ENCODE measurements at places on chromosomes 4 and X.
A peak's percentile ranks its signal among the peaks of the same experiment; 100 is the strongest.

DNA sequence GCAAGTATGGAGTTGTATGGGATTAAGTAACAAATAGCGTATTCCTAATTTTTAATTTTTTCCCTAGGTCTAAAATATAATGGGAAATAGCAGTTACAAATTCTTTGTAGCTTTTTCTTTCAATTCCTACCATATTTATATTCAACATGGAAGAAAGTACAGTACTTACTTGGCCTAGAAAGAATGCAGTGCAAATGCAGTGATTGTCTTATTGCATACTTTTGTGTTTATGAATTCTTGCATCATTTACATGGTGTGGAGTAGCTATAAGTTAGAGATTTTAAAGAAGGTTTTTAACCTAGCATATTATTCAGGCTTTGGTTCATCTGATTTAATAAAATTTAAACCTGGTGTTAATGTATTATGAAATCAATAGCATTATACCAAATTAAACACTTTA is 263.3 kb downstream of the BMPR1B start:
- DNase-seq = no peak

DNA sequence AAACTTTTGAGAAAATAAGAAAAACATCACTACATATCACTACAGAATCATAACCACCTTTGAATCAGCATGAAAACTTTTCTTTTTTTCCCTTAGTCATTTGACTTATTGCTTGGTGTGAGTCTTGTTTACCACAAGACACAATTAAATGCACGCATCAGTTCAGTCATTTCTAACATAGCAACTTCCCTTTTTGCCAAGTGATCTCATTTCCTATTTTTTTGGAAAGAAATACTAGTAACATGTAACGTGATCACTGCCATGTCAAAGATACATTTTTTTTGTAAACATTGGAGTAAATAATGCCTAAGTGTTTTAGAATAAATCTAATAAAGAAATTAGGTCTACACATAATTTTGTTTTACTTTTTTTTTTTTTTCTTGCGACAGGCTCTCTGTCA is 5.1 kb upstream of the CXCL8 start:
- no peak for DNase-seq

GRCh38 chrX:46686003-46686645 is 72.8 kb downstream of the SLC9A7 start:
- peak; percentile 34 for DNase-seq

- DNase-seq = peak; percentile 14
Measured at GRCh38 chrX:55486736-55487135, 2.9 kb downstream of the USP51 start.

DNA sequence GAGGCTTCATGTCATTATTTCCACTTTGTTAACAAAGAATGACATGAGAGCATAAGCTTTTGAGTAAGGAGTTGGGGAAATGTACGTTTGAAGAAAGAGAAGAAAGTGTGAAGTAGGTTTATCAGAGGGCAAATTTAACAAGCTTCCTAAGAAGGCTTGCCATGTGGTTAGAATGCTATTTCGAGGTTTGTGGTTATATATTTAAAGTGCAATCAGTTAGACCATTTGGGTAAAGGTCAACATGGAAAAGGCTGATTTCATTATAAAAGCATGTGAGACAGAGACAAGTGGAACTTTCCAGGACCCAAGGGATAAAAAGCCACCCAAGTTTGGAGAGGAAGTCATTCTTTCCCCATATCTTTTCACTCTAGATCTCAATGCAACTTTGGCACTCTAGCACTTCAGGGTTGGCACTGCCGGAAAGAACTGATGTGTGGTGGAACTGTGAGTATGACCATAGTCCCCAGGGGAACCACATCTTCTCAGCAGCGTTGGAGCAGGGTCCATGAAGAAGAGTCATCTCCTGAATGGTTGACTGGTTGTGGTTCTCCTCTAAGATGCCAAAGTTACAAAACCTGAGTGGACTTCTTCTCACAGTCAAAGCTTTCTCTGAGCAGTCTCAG is 529.9 kb downstream of the MID1IP1 start:
- DNase-seq = no peak

DNA sequence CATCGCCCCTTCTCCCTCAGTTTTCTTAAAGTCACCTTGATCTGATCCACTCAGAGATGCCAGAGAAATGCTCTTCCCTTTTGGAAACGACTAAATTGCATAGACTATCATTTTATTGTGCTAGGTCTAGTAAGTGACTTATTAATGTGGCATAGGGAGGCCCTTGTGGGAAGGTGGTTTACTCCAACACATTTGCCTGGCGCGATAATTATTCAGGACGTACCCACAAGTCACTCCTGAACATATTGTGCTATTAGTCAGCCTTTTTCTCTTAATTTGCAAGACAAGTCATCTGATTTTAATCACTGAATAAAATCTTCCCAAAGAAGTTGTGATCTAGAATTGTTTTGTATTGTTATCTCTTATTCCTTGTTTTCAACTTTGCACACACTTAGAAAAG is 7.6 kb downstream of the ENPEP start:
- DNase-seq = no peak

DNA sequence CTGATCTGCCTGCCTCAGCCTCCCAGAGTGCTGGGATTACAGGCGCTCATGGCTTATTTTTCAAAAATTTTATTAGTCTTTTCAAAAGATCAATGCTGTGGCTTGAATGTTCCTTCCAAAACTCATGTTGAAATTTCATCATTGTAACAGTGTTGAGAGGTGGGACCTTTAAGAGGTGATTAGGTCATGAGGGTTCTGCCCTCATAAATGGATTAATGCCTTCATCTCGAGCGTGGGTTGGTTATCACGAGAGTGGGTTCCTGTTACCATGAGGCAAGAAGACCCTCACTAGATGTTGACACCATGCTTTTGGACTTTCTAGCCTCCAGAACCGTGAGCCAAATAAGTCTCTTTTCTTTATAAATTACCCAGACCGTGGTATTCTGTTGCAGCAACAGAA is 30.3 kb downstream of the EIF2S3 start:
- DNase-seq = no peak

GRCh38 chrX:70494441-70494840 is 49.8 kb downstream of the DLG3 start:
- no peak for DNase-seq

DNA sequence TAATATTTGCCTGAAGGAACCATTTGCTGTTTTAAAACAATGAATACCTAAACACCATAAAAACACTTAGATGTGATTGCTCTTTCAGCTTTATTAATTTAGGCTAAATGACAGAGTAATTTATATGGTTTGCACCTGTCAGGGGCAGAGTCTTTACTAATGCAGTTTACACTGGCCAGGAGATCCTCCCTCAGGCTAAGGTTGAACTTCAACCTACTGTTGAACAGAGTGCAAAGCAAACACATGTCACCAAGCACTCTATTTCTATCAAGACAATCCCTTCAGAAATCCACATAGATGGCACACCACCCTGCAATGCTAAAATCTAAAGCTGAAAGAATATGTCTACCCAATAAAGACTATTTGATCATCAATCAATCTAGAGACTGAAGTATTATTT is 147.3 kb downstream of the KLHL13 start:
- no peak for DNase-seq

GRCh38 chrX:123773258-123773988 is 40.6 kb upstream of the THOC2 start:
- no peak for DNase-seq
